Psoas muscle (tissue), 8 donors: ENCODE measurements at places on chromosomes 3 and 15. TPM values are rescaled to one million over a fixed set of nuclear protein-coding genes. Genes with fewer than 3 reads are reported as not detected.
A peak's percentile ranks its signal among the peaks of the same experiment; 100 is the strongest.

- peaks cover 10% of the 10 kb centered on the region for H3K4me1 ChIP-seq
- H3K27ac ChIP-seq: no peak overlapping the region
- DNase-seq: no peak
- no peak overlapping the region for H3K4me3 ChIP-seq
- peaks cover 5% of the 10 kb centered on the region for H3K36me3 ChIP-seq
These were observed 5.0 kb upstream of the IL17RE start for GRCh38 chr3:9897408-9898372.

The FRMD5 gene
- total RNA-seq: not detected

DNA sequence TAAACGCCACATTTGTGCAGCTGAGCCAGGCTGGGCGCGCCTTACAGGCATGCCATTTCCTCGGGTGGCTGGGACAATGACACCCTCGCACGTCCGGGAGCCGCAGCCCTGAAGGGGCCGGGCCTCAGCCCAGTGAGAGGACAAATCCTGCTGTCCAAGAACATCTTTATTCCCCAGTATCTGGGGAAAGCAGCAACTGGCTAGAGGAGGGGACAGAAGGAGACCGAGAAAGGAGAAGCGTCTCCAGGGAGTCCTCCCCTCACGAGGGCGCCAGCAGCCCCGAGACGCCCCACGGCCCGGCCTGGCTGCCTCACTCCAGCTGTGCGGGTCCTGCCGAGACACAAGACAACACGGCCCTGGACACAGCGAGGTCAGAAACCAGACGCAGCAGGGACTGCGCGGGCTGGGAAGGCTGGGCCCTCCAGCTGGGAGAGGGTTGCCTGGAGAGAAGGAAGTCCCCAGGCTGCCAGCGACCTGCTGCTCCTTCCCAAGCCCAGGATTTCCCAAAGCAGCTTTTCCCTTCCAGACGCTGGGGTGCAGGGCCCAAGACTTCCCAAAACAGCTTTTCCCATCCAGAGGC is 130.2 kb downstream of the CHSY1 start:
- no peaks in the 10 kb centered on the region for H3K36me3 ChIP-seq
- no peaks in the 10 kb centered on the region for H3K27me3 ChIP-seq
- DNase-seq: peak; percentile 85
- peak overlapping the region; percentile 58 for H3K4me3 ChIP-seq

DNA sequence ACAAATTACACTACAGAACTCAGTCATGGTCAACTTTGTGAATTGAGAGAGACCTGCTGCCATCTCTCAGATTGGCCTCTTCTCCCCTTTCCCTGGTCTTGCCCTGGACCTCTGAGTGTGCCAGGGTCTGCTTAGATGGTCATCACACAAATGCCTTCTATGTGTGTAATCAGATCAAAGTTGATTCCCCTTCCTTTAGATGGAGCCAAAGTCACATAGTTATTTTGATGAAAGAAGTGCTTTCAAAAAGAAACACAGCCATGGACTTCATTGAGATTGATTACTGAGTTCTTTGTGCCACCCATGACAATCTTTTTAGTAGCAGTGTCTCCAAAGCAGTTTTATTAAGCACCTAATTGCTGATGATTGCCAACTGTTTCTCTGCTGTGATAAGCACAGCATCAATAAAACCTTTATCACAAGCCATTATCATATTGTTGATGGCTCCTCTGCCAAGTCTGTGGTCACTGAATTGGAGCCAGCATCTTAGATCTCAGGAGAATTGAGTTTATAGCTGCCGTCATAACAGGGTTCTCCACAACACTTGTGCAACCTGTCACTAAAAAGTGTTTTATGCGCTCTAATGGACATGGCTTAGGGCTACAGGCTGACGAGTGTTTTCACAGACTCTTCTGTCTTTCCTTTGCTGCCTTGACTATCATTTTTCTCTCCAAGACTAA is 149.7 kb upstream of the NUDT16 start:
- H3K36me3 ChIP-seq: no peaks in the 10 kb centered on the region
- H3K4me3 ChIP-seq: no peak overlapping the region
- no peaks in the 10 kb centered on the region for H3K4me1 ChIP-seq
- H3K27ac ChIP-seq: no peak overlapping the region
- H3K27me3 ChIP-seq: no peaks in the 10 kb centered on the region

DNA sequence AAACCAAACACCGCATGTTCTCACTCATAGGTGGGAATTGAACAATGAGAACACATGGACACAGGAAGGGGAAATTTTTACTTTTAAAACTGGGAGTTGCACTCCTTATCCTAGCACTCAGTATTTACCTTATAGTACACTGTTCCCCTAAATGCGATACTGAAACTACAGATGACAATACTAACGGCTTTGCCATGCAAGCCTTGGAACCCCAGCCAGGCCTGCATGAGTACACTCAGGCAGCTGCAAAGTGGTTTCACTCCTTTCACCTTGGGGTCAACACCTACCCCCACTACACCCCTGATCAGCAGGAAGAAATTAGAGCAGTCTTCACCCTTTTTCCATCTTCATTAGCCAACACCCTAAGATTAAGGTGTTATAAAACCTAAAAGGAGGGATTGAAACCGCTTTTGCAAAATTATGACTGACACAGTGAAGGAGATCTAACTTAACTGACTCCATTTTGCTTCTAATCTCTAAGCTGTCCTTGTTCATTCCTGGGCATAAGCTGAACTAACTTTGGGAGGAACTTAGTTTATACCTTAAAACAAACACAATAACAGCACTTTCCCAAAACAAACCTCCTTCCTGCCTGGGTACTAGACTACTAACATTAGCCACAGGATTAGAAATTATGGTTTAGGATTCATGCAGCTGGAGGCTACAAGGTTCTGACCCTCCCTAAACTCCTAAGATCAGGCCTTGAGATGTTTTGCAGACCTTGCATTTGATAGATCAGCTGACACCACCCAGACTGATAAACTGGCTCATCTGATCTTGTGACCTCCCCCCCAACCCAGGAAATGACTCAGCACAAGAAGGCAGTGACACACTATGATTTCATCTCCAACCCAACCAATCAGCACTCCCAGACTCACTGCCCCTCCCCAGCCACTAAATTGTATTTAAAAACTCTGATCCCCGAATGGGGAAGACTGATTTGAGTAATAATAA is 452.1 kb upstream of the PPP2R3A start:
- no peaks in the 10 kb centered on the region for H3K4me1 ChIP-seq
- no peaks in the 10 kb centered on the region for H3K27me3 ChIP-seq
- no peak overlapping the region for H3K4me3 ChIP-seq
- H3K27ac ChIP-seq: no peak overlapping the region
- no peak for DNase-seq

- no peak overlapping the region for H3K4me3 ChIP-seq
- H3K4me1 ChIP-seq: peaks cover 16% of the 10 kb centered on the region
- H3K27ac ChIP-seq: no peak overlapping the region
- no peak for DNase-seq
- H3K36me3 ChIP-seq: no peaks in the 10 kb centered on the region
These were observed 19.5 kb downstream of the UBXN7 start for GRCh38 chr3:196412704-196413103.
